ENCODE measurements at places on chromosomes 16 and 17. TPM values are rescaled to one million over a fixed set of nuclear protein-coding genes. Genes with fewer than 3 reads are reported as not detected.

Gene PMP22
- 16.2 TPM for total RNA-seq

DNA sequence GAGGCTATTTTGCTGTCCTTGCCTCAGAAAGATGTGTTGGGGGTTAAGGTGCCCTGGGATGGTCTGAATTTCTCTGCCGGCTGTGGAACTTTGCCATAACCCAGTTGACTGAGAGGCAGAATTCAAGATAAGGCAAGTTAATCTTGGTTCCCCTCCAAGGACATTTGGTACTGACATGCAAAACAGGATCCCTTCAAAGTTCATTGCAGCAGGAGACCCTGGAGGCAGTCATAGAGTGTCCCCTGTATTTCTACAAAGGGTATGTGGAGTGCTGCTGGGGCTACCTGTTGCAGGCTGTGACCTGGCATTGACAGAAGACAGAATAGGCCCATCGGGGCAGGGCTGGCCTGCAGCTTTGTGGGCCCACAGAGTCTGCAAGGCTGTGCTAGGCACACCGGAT is 135.6 kb upstream of the IRX3 start:
- peaks cover 7% of the 10 kb centered on the region for H3K27me3 ChIP-seq
- H3K27ac ChIP-seq, result no peak overlapping the region
- no peak overlapping the region for H3K4me3 ChIP-seq

DNA sequence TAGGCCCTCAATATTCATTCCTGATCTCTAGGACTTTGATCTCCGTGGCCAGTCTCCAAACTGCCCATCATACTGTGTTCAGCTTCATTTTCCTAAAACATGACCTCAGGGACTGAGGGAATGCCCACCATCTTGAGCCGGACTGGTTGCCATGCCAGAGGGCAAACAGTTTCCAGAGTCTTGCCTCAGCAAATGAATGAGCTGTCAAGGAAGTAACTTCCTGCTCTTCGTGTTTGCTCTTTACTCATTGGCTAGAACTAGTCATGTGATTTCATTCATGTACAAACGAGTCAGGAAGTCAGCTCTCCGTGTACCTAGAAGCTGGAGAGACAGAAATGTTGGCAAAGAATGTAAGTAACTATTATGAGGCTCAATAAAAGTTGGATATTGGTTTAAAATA is 50.2 kb downstream of the ANKFN1 start:
- no peak overlapping the region for H3K4me3 ChIP-seq
- no peaks in the 10 kb centered on the region for H3K36me3 ChIP-seq
- no peak overlapping the region for H3K27ac ChIP-seq
- H3K27me3 ChIP-seq, result peaks cover 13% of the 10 kb centered on the region

DNA sequence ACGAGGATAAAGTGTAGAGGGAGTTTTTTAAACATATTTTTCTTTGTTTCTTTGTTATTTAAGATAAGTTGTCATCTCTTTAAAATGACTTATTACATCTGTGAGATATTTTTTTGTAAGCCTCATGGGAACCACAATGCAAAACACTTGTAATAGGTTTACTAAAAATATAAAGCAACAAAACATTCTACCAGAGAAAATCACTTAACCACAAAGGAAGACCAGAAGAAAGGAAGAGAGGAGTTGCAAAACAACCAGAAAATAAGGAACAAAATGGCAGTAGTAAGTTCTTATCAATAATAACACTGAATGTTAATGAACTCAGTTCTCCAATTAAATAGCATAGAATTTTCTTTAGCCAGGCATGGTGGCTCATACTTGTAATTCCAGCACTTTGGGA is 22.9 kb downstream of the DHRS7B start:
- H3K4me3 ChIP-seq, result no peak overlapping the region
- no peaks in the 10 kb centered on the region for H3K4me1 ChIP-seq
- H3K36me3 ChIP-seq, result peaks cover 35% of the 10 kb centered on the region
- no peak for DNase-seq

GRCh38 chr16:77888871-77889270 is 100.5 kb downstream of the VAT1L start:
- no peak overlapping the region for H3K27ac ChIP-seq
- no peak for DNase-seq
- H3K36me3 ChIP-seq, result no peaks in the 10 kb centered on the region
- no peak overlapping the region for H3K4me3 ChIP-seq
- H3K27me3 ChIP-seq, result peaks cover 24% of the 10 kb centered on the region

DNA sequence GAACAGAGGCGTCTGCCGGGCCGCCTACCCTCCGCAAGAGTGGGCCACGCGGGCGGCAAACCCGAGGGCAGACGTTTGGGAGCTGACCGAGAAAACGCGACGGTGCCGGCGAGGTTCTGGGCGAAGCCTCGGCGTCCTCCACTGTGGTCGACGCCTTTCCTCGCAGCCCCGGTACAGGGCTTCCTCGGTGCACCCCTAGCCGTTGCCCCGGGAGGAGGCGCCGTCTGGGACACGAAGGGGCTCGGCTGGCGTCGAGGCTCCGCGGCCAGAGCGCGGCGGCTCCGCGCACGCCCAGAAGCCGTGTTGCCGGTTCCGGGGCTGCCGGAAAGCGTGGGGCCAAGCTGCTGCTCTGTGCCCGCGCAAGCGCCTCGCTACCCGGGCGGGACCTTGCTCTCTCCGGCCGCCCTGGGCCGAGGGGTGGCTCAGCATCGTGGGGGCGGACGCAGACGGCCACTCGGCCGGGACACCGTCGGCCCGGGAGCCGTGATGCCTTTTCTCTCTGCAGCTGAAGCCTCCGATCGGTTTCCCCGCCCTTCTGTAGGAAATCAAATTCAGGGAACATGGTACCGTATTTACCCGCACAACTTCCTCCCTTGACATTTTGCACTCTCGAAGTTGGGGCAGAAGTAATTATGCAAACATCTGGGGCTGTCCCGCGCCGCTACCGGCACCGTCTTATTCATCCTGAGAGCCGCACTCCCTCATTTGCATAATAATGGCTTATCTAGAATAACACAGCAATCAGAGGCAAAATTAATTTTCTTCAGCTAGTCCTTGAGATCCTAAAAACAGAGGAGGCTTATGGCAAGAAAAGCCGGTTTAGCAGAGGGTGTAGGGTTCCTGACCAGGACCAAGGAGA is 7.3 kb upstream of the CBX8 start:
- H3K27ac ChIP-seq, result peak overlapping the region; percentile 68
- peaks cover 8% of the 10 kb centered on the region for H3K36me3 ChIP-seq
- H3K4me3 ChIP-seq, result peak overlapping the region; percentile 81
- H3K4me1 ChIP-seq, result peaks cover 30% of the 10 kb centered on the region

DNA sequence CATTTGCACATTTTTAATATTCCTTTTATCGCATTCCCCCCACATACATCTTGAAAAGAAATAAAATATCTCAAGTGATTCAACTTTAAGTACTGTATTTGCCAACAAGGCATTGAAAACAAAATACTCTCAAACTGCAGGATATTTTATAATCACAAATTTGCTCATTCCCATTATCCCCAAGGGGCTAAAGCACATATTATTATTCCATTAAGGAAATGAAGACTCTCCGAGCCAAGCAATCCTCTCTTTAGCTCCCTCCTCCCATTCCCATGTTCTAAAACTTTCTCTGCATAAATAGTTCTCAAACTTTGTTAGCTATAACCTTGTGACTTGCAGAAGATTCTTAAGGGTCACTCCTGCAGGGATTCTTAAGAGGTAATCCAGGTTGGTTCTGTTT is 436.8 kb downstream of the KCNJ2 start:
- no peaks in the 10 kb centered on the region for H3K27me3 ChIP-seq
- no peak overlapping the region for H3K4me3 ChIP-seq
- H3K36me3 ChIP-seq, result no peaks in the 10 kb centered on the region
- H3K27ac ChIP-seq, result no peak overlapping the region
- DNase-seq, result no peak
- H3K4me1 ChIP-seq, result peaks cover 9% of the 10 kb centered on the region

- peaks cover 3% of the 10 kb centered on the region for H3K36me3 ChIP-seq
- H3K4me3 ChIP-seq, result no peak overlapping the region
- peaks cover 12% of the 10 kb centered on the region for H3K4me1 ChIP-seq
- DNase-seq, result no peak
These were observed 101.8 kb downstream of the FOXL1 start for GRCh38 chr16:86680162-86680561.
